NCI-H2107 (cell line): ENCODE measurements at places on chromosomes 5 and 9.

DNA sequence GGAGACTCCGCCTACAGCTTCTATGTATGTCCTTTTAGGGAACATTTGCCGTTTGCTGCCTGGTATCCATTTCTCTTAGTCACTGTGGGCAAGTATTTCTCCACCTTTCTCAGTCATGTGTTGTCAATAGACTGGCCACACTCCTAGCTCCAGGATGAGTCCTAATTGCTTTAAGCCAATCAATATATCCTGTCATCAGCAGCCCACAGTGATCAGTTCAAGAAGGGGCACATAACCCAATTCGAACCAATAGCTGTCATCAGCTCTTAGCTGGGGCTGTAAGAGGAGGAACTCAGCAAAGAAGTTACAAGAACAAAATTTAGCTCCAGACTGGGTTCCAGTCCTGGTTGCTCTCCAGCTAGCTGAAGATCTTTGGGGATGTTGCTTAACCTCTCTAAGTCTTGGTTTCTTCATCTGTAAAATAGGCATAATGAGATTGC lies 70.7 kb upstream of the MAN2A1 start:
- DNase-seq = no peak

GRCh38 chr5:55597014-55597981 lies 62.5 kb upstream of the PLPP1 start:
- no peak for DNase-seq

GRCh38 chr9:12961276-12961809 lies 186.5 kb downstream of the LURAP1L start:
- no peak for DNase-seq

DNA sequence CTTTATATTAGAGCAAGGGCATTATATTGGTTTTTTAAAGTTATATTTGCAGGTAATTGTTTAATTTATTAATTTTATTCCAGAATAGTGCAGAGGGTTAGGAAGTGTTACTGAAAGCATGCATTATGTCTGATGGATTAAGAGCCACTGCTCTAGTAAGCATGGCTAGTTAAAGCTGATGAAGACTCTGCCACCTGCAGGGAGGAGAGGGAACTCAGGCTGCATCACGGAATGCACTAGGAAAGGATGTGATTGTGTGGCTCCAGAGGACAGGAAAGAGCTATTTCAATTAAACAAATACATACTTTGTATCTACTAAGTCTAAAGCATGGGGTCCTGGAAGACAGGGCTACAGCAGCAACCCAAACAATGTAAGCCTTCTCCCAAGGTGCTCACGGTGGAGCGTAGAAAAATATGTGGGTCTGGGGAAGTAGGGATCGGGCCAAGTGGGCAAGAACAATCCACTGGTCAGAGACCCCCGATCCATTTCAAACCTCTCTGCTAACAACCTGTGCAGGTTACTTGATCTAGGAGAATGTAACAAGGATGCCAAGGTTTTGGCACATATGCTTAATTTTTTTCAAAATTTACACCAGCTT lies 15.3 kb upstream of the GRXCR2 start:
- no peak for DNase-seq

- no peak for DNase-seq
Measured at GRCh38 chr9:131297903-131298302, 8.4 kb downstream of the PLPP7 start.
